ENCODE measurements at places on chromosomes 2 and 18. TPM values are rescaled to one million over a fixed set of nuclear protein-coding genes. Genes with fewer than 3 reads are reported as not detected.

DNA sequence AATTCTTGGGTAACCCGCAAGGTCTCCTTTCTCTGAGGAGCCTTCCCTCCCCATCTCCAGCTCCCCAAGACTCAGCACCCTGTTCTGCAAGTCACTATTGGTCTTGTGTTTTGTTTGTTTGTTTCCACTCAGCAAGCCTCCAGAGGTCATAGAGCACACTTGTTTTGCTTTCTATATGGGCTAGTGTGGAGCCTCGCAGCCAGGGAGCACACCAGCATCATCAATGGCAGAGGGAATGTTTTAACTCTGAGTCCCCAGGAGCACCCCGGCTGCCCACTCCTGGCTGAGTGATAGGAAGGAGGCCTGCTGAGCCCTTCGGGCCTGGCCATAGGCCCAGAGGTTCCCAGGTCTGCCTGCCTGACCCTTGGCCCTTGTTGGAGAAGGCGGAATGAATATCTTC, 36.6 kb downstream of the GLI2 start:
- H3K27ac ChIP-seq, result no peak overlapping the region
- no peaks in the 10 kb centered on the region for H3K36me3 ChIP-seq
- DNase-seq, result no peak

- no peaks in the 10 kb centered on the region for H3K36me3 ChIP-seq
- H3K4me3 ChIP-seq, result no peak overlapping the region
Measured at GRCh38 chr2:71697106-71698004, 244.0 kb downstream of the DYSF start.

Gene ROCK1
- total RNA-seq, result 56.1 TPM

Gene MALT1
- 32.0 TPM for total RNA-seq

GRCh38 chr2:26475037-26475436, 2.9 kb downstream of the OTOF start:
- DNase-seq, result no peak
- H3K27ac ChIP-seq, result no peak overlapping the region
- peaks cover 9% of the 10 kb centered on the region for H3K4me1 ChIP-seq
- H3K36me3 ChIP-seq, result peaks cover 42% of the 10 kb centered on the region

DNA sequence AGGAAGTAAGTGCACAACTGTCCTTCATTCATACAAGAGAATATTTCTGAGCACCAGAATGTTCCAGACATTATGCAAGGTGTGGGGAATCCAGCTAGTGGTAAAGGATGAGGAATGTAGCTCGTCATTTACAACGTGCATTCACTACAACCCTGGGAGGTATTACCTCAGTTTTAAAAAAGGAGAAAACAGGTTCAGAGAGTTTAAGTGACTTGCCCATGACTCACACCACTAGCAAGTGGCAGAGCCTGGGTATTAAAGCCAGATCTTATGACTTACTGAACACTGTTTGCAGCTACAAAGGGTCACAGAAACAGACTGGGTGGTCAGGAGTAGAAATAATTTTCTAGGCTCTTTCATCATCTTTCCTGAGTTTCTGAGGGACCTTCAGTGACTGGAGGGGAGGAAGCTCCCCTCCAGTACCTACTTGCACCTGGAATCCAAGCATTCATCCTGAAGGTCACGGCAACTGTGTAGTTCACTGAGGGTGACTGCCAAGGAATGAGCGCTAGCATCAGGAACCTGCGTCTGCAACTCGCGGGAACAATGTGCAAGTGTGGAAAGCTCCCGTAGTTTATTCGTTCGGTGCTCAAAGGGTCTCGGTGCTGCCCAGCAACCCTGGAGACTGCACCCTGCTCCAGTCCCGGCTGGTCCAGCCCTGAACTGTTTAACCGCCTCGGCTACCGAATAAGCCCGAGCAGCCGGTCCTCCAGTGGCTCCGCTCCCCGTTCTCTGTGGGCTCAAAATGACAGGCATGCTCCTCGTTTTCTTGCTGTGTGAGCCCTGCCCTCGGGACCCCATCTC, 647 bp downstream of the CCDC121 start:
- no peak for DNase-seq
- peaks cover 9% of the 10 kb centered on the region for H3K4me1 ChIP-seq
- peak overlapping the region; percentile 78 for H3K27ac ChIP-seq
- H3K27me3 ChIP-seq, result no peaks in the 10 kb centered on the region

Gene CFAP210
- 2.8 TPM for total RNA-seq

DNA sequence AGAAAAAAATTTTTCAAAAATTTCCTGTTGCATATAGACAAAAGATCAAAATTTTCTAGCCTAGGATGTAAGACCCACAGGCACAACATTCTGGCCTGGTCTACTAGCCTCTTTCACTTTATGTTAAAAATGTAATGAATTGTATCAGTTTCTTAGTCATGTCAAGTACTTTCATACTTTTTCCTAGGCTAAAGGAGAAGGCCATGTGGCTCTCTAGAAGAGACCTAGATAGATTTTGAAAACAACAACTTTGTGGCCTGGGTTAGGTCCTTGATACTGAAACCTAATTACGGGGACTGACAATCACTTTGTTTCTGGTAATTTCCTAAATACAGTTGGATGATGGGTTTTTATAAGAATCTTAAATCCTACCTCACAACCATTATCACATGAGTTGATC, 74.8 kb upstream of the FSIP2 start:
- no peak for DNase-seq
- no peak overlapping the region for H3K27ac ChIP-seq
- H3K36me3 ChIP-seq, result no peaks in the 10 kb centered on the region
- H3K4me1 ChIP-seq, result no peaks in the 10 kb centered on the region
- no peaks in the 10 kb centered on the region for H3K27me3 ChIP-seq
- H3K4me3 ChIP-seq, result no peak overlapping the region

Gene KCTD1
- 23.0 TPM for total RNA-seq

- no peak for DNase-seq
- no peak overlapping the region for H3K27ac ChIP-seq
- no peaks in the 10 kb centered on the region for H3K4me1 ChIP-seq
- no peak overlapping the region for H3K4me3 ChIP-seq
Measured at GRCh38 chr2:173298536-173299097, 56.1 kb upstream of the CDCA7 start.

DNA sequence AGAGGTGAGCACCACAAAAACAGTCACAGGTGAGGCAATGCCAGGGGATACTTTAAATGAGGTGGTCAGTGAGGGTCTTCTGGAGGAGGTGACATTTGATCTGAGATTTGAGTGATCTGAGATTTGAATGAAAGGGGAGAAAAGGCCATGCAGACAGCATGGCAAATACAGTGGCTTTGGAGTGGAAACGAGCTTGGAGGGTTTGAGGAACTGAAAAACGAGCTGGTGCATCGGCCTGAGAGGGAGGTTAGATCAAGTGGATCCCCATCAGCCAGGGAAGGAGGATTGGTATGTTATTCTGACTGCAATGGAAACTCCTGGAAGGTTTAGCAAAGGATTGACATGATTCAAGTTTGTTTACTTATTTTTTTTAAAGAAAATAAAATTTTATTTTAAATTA, 245.1 kb downstream of the KCNS3 start:
- no peak overlapping the region for H3K27ac ChIP-seq
- H3K4me1 ChIP-seq, result no peaks in the 10 kb centered on the region
- no peaks in the 10 kb centered on the region for H3K27me3 ChIP-seq
- H3K4me3 ChIP-seq, result no peak overlapping the region
- DNase-seq, result no peak

Gene SCYGR8
- not detected for total RNA-seq

Gene PDK1
- total RNA-seq, result 12.4 TPM

Gene RFTN2
- 76.5 TPM for total RNA-seq

GRCh38 chr18:49359732-49360444, 100.6 kb downstream of the DYM start:
- H3K27me3 ChIP-seq, result no peaks in the 10 kb centered on the region
- no peak overlapping the region for H3K4me3 ChIP-seq
- no peak overlapping the region for H3K27ac ChIP-seq
- H3K4me1 ChIP-seq, result no peaks in the 10 kb centered on the region

DNA sequence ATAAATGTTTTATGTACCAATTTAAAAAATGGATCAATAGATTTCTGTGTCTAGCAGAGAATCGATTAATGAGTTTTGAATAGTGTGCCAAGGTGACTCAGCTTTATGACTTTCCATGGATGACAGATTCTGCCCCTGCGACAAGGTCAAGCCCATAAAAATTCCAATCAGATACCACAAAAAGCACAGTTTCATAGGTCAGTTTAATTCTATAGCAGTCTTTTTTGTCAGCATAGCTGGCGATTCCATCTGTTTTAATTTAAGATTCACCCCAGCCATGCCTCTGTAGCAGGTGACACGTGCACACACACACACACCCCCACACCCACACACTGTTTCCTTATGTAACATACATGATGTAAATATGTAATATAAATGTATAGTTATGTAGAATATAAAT, 28.9 kb downstream of the RAB31 start:
- DNase-seq, result no peak
- H3K27me3 ChIP-seq, result no peaks in the 10 kb centered on the region
- peaks cover 55% of the 10 kb centered on the region for H3K4me1 ChIP-seq
- H3K27ac ChIP-seq, result peak overlapping the region; percentile 81

Gene ANO7
- 1.5 TPM for total RNA-seq

- H3K4me3 ChIP-seq, result no peak overlapping the region
- DNase-seq, result no peak
- no peaks in the 10 kb centered on the region for H3K36me3 ChIP-seq
- no peak overlapping the region for H3K27ac ChIP-seq
- peaks cover 3% of the 10 kb centered on the region for H3K4me1 ChIP-seq
Measured at GRCh38 chr2:122239440-122239839, 484.0 kb downstream of the TSN start.

GRCh38 chr2:149490296-149490695, 97.3 kb downstream of the MMADHC start:
- no peak overlapping the region for H3K4me3 ChIP-seq
- H3K27ac ChIP-seq, result no peak overlapping the region
- DNase-seq, result peak; percentile 86
- peaks cover 14% of the 10 kb centered on the region for H3K4me1 ChIP-seq
- no peaks in the 10 kb centered on the region for H3K36me3 ChIP-seq
- no peaks in the 10 kb centered on the region for H3K27me3 ChIP-seq

DNA sequence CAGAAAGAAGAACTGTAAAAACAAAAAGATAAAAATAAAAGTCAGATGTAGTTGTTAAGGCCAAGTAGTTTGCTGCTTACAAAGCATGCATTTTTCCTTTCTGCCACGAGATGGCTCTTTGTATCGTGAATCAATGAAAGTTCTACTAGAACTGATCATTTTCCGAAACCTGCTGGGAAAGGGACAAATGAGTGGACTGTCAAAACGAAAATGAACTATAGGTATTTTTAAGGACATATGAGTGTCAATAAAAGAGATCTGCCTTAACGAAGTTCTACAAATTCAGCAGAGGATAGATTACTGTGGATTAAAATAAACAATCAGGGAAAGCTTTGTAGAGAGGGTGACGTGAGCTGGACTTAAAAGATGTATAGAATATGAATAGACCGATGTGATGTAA, 15.0 kb upstream of the ELOA2 start:
- H3K27me3 ChIP-seq, result no peaks in the 10 kb centered on the region
- H3K27ac ChIP-seq, result no peak overlapping the region
- H3K36me3 ChIP-seq, result no peaks in the 10 kb centered on the region
- no peaks in the 10 kb centered on the region for H3K4me1 ChIP-seq

Gene GPR45
- total RNA-seq, result 0.99 TPM

DNA sequence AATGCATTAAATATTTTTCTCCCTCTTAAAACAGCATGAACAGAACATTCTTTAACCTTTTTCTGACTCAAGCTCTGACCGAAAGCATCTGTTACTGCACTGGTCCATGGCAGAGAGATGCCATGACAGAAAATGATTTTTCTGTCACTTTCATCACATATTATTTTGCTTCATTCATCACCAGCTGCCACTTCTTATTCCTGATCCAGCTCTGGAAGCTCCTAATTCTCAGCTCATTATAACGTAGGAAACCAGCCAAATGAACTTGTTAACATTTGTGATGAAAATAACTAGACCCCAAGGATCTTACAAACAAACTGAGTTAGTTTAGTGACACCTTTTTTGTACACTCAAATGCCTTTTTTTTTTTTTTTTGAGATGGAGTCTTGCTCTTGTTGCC, 7.6 kb upstream of the CFLAR start:
- H3K27me3 ChIP-seq, result no peaks in the 10 kb centered on the region
- no peaks in the 10 kb centered on the region for H3K36me3 ChIP-seq
- H3K27ac ChIP-seq, result no peak overlapping the region
- H3K4me1 ChIP-seq, result no peaks in the 10 kb centered on the region
- no peak for DNase-seq
- no peak overlapping the region for H3K4me3 ChIP-seq

- H3K4me3 ChIP-seq, result no peak overlapping the region
- no peak overlapping the region for H3K27ac ChIP-seq
- DNase-seq, result no peak
- no peaks in the 10 kb centered on the region for H3K36me3 ChIP-seq
Measured at GRCh38 chr2:19419211-19419880, 60.9 kb upstream of the OSR1 start.

- peaks cover 22% of the 10 kb centered on the region for H3K36me3 ChIP-seq
- H3K27ac ChIP-seq, result no peak overlapping the region
- no peak overlapping the region for H3K4me3 ChIP-seq
- DNase-seq, result no peak
Measured at GRCh38 chr2:239246723-239247122, 154.1 kb downstream of the HDAC4 start.

- no peak overlapping the region for H3K27ac ChIP-seq
- no peak overlapping the region for H3K4me3 ChIP-seq
- no peaks in the 10 kb centered on the region for H3K4me1 ChIP-seq
- no peak for DNase-seq
Measured at GRCh38 chr2:169895294-169895985, 68.2 kb downstream of the UBR3 start.

GRCh38 chr2:196530910-196531309, 108.6 kb upstream of the CCDC150 start:
- H3K36me3 ChIP-seq, result no peaks in the 10 kb centered on the region
- H3K27me3 ChIP-seq, result no peaks in the 10 kb centered on the region
- H3K4me1 ChIP-seq, result no peaks in the 10 kb centered on the region
- no peak for DNase-seq

Gene PMAIP1
- 1.3 TPM for total RNA-seq

- H3K4me3 ChIP-seq, result peak overlapping the region; percentile 93
- peaks cover 2% of the 10 kb centered on the region for H3K36me3 ChIP-seq
- H3K27me3 ChIP-seq, result peaks cover 2% of the 10 kb centered on the region
- H3K27ac ChIP-seq, result peak overlapping the region; percentile 99
- DNase-seq, result no peak
Measured at GRCh38 chr18:32093523-32093922, 1.8 kb downstream of the RNF138 start.

Gene DHRS9
- total RNA-seq, result 2.5 TPM

DNA sequence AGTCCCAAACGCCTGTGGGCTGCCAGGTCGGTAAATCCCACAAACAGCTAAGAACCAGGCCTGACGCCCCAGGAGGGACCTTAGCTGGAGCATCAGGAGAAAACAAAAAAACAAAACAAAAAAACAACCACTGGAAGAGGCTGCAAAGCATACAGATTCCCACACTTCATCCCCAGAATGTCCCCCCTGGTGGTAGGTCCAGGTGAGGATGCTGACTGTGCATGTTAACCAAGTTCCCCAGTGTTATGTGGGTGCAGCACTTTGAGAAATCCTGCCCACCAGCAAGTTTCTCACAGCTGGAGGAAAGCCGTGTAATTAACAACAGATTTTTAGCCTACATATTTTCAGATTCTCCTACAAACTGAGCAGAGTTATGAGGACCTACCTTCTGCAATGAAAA, 15.1 kb downstream of the ST3GAL5 start:
- no peaks in the 10 kb centered on the region for H3K27me3 ChIP-seq
- H3K36me3 ChIP-seq, result peaks cover 5% of the 10 kb centered on the region
- H3K4me1 ChIP-seq, result peaks cover 25% of the 10 kb centered on the region
- no peak overlapping the region for H3K4me3 ChIP-seq

Gene SERPINB8
- 4.0 TPM for total RNA-seq

Data from spinal cord (tissue), 10 donors.